ENCODE measurements at places on chromosomes 1 and 21. TPM values are rescaled to one million over a fixed set of nuclear protein-coding genes. Genes with fewer than 3 reads are reported as not detected.

XCL2 gene
- total RNA-seq, result not detected

LCE1A gene
- total RNA-seq, result not detected

RHD gene
- 0.38 TPM for total RNA-seq

SIPA1L2 gene
- 153 TPM for total RNA-seq

DNA sequence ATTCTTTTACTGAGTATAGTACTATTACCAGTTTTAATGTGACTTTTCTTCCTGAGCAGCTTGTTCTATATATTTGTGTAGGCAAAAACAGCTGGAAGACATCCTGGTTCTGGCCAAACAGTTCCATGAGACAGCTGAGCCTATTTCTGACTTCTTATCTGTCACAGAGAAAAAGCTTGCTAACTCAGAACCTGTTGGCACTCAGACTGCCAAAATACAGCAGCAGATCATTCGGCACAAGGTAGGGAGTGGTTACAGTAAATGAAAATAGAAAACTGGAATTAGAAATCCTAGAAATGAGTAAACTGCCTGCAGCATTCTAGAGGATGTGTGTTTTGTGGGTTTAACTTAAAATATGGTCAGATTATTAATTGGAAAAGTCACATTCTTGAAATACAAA lies 64.1 kb upstream of the BMP8A start:
- peaks cover 75% of the 10 kb centered on the region for H3K36me3 ChIP-seq
- H3K4me1 ChIP-seq, result no peaks in the 10 kb centered on the region
- no peak for DNase-seq
- H3K4me3 ChIP-seq, result no peak overlapping the region
- H3K27ac ChIP-seq, result peak overlapping the region; percentile 30

- no peak overlapping the region for H3K4me3 ChIP-seq
- H3K4me1 ChIP-seq, result peaks cover 73% of the 10 kb centered on the region
- peaks cover 3% of the 10 kb centered on the region for H3K27me3 ChIP-seq
- peaks cover 27% of the 10 kb centered on the region for H3K36me3 ChIP-seq
- no peak for DNase-seq
Measured at GRCh38 chr1:183841950-183842794, 37.3 kb downstream of the RGL1 start.

- H3K4me1 ChIP-seq, result peaks cover 2% of the 10 kb centered on the region
Measured at GRCh38 chr21:44905016-44905727, 15.5 kb downstream of the ITGB2 start.

- H3K4me1 ChIP-seq, result peaks cover 7% of the 10 kb centered on the region
- no peaks in the 10 kb centered on the region for H3K36me3 ChIP-seq
- no peak overlapping the region for H3K4me3 ChIP-seq
- DNase-seq, result peak; percentile 88
Measured at GRCh38 chr1:7646981-7647901, 123.9 kb upstream of the VAMP3 start.

DNA sequence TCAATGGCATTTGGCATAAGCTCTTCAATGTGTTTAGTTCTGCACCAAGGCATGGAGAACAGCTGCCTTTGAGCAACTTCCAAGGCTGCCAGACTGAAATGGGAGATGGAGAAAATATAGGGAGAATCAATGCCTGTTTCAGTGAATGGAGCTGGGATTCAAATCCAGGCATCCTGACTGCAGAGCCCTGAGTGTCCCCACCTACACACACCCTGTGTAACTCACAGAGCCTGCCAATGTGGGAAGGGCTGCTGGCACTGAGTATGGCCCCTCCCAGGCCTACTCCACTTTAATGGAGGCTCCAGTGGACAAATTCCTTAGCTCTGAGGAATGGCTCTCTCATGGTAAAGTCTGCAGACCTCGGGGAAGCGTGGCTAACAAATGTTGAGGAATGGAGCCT lies 145.6 kb upstream of the TNR start:
- peaks cover 9% of the 10 kb centered on the region for H3K27me3 ChIP-seq
- H3K4me1 ChIP-seq, result peaks cover 8% of the 10 kb centered on the region
- no peak overlapping the region for H3K4me3 ChIP-seq
- DNase-seq, result no peak

GRCh38 chr1:6783936-6784559 lies 1.2 kb upstream of the CAMTA1 start:
- peaks cover 11% of the 10 kb centered on the region for H3K36me3 ChIP-seq
- no peak for DNase-seq
- peak overlapping the region; percentile 92 for H3K4me3 ChIP-seq
- peaks cover 25% of the 10 kb centered on the region for H3K4me1 ChIP-seq
- H3K27me3 ChIP-seq, result peaks cover 11% of the 10 kb centered on the region

- no peak overlapping the region for H3K4me3 ChIP-seq
- H3K27ac ChIP-seq, result no peak overlapping the region
- peaks cover 31% of the 10 kb centered on the region for H3K4me1 ChIP-seq
- H3K27me3 ChIP-seq, result peaks cover 8% of the 10 kb centered on the region
- no peaks in the 10 kb centered on the region for H3K36me3 ChIP-seq
- DNase-seq, result no peak
Measured at GRCh38 chr1:245577191-245578157, 422.7 kb downstream of the KIF26B start.

DNA sequence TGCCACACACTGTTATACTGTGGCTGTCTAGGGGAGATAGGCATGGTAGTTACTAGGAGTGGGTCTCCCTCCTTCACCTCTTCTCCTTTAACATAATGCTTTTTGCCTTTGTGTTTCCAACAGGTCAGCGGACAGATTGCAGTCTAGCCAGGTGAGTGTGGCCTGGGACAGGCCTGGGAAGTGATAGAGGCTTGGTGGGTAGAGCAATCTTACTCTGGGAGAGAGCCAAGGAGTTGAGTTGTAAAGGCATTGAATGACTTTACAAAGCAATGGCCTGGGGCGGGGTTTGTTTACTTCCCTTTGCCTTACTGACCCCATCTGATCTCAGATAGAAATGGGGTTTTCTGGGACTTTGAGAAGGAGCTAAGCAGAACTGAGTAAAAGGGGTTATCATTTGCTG lies 51.0 kb upstream of the IKBKE start:
- H3K36me3 ChIP-seq, result peaks cover 46% of the 10 kb centered on the region
- no peak for DNase-seq
- H3K4me3 ChIP-seq, result no peak overlapping the region
- H3K27ac ChIP-seq, result no peak overlapping the region

GRCh38 chr1:247854899-247855545 lies 2.0 kb upstream of the TRIM58 start:
- H3K36me3 ChIP-seq, result peaks cover 9% of the 10 kb centered on the region
- no peak overlapping the region for H3K4me3 ChIP-seq
- H3K4me1 ChIP-seq, result no peaks in the 10 kb centered on the region
- H3K27me3 ChIP-seq, result peaks cover 9% of the 10 kb centered on the region
- no peak overlapping the region for H3K27ac ChIP-seq

DNA sequence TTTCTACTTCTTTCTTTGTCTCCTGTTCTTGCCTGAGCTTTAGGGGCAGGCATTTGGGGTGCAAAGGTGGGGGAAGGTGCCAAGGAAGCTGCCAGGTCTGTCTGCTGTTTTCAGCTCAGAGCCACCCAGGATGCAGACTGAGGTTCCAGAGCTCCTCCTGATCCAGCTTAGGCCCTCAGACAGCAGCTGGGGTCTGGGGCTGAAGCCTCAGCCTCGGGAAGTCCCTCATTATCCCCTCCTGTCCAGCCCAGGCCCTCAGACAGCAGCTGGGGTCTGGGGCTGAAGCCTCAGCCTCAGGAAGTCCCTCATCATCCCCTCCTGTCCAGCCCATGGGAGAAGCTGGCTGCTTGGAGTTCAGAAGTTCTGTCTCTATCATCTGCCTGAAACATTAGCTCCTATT lies 257.7 kb upstream of the CSF3R start:
- H3K36me3 ChIP-seq, result no peaks in the 10 kb centered on the region
- peaks cover 23% of the 10 kb centered on the region for H3K4me1 ChIP-seq
- H3K27ac ChIP-seq, result no peak overlapping the region
- peaks cover 6% of the 10 kb centered on the region for H3K27me3 ChIP-seq

All from endothelial cell (in vitro differentiated cells).